Uterine smooth muscle cell (primary cell): ENCODE measurements at places on chromosomes 3 and 15. TPM values are rescaled to one million over a fixed set of nuclear protein-coding genes. Genes with fewer than 3 reads are reported as not detected.

NPAP1 gene
- total RNA-seq = not detected in 2 replicates

PLA1A gene
- total RNA-seq = 0.25 and 0.33 TPM in 2 replicates

PHLDB2 gene
- 47.4 and 70.1 TPM in 2 replicates for total RNA-seq

GOLGA8Q gene
- total RNA-seq = 1.9 and 2.2 TPM in 2 replicates

POC1A gene
- 9.4 and 24.8 TPM in 2 replicates for total RNA-seq

LSAMP gene
- total RNA-seq = 1.00 and 2.9 TPM in 2 replicates

CIB2 gene
- 1.2 and 3.6 TPM in 2 replicates for total RNA-seq

RNF13 gene
- 60.5 and 66.1 TPM in 2 replicates for total RNA-seq

KIF23 gene
- total RNA-seq = 28.4 and 118 TPM in 2 replicates

ADAMTS9 gene
- 1.1 and 2.1 TPM in 2 replicates for total RNA-seq

GP9 gene
- total RNA-seq = not detected in 2 replicates

SPESP1 gene
- total RNA-seq = 1.2 and 3.2 TPM in 2 replicates

GPR87 gene
- total RNA-seq = not detected in 2 replicates

GOLGB1 gene
- total RNA-seq = 57.1 and 94.1 TPM in 2 replicates

GOLGA8J gene
- total RNA-seq = under 0.01 and 0.11 TPM in 2 replicates

NFKBIZ gene
- total RNA-seq = 27.3 and 51.2 TPM in 2 replicates
